ENCODE measurements at places on chromosomes 3 and 15.

GRCh38 chr15:100785181-100786138 lies 94.2 kb upstream of the ALDH1A3 start:
- DNase-seq: no peak

DNA sequence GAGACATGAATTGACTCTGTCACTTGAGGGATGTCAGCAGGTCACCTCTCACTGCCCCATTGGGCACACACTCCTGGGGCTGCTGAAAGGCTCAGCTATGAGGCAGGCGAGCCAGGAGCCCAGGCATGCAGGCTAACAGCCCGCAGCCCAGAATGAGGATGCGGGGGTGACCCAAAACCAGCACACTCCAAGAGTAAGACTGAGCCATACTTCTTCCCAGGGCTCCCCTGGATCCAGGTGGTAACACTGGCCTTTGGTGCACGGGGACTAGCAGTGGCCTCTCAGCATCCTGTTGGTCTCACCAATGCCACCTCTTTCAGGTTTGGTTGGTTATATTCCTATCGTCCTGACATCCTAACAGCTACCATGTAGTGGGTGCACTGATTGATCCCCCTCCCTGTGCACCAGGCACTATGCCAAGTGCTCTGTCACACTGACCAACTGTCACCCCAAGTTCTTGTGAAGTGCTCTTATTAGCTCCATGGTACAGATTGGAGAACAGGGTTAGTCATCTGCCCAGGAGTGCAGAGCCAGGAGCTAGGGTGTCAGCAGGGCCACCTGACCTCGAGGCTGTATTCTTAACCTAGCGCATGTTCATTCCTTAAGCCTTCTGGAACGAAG lies 24.8 kb upstream of the SPTBN5 start:
- DNase-seq: no peak

DNA sequence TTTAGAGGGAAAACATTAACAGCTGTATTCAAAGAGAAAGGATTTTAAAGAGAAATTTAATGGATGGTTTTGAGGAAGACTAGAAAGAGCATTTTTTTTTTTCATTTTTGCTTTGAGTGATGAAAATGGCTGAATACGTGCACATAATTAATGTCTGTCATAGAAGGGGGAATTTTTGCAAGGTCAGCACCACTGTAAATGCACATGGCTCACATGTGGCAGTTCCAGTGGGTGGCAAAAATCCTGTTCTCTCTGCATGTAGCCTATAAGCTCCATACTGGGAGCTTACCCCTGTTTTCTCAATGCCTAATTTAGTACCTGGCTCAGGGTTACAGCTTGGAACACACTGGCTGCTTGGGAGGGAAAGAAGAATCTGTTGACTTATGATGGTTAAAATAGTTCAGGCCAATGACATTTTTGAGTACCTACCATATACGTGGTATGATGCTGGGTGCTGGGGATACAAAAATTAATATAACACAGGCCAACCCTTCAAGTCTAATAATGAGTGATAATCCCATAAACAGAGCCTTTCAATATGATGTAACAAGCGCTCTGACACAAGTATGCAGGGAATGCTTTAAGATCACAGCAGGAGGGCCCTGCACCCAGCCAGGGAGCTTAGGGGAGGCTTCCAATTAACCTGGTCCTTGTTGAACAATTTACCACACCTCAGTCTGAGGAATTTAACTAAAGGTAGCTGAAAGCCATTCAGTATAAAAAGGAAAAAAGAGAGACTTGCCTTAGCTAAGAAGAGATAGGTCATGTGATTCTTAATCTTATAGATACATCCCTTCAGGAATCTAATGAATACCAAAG lies 33.0 kb downstream of the HSPBAP1 start:
- DNase-seq: no peak

DNA sequence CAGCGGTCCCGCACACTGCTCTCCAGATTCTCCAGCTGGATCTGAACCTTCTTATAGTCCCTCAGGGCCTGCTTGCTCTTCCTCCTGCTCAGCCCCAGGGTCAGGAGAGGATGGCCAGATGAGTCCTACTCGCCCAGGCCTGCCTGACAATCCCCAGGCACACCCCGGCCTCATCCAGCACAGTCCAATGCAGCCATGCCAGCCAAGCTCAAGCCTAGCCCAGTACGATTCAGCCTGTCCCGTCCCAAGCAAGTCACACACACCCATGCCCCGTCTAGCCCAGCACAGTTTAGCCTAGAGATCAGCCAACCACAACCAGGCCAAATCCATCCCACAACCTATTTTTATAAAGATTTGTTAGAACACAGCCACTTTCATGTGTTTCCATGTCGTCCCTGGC lies 16.8 kb downstream of the PLXNB1 start:
- no peak for DNase-seq

- DNase-seq: no peak
Measured at GRCh38 chr3:187969581-187969950, 184.4 kb upstream of the LPP start.

GRCh38 chr3:39315420-39315819 lies 14.1 kb upstream of the CCR8 start:
- DNase-seq: no peak

- DNase-seq: no peak
Measured at GRCh38 chr3:195823280-195823679, 11.6 kb upstream of the MUC4 start.

DNA sequence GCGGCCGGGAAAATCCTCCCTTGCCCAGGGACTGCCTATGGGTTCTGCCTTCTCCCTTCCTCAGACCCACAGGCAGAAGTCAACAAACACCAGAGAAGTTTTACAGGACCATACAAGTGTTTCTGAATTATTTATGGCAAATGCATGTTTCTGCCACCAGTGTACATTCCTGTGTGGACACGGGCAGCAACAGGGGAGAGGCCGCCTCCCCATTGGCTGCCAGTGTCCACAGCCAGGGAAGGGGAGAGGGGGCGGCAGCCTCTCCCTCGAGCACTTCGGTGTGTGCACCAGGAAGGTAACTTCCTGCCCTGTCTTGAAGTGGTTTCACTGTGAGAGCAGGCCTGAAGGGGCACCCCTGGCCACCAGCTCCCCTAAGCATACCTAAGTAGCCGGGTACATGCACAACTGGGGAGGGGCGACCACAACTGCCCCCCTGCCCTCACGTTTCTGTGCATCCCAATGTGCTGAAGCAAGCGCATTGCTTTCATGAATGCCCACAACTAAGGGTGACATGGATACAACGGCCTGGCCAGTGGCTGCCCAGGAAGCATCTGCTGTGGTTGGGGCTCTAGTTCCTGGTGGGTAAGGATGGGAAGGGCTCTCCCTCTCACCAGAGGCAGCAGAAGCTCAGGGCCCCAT lies 14.8 kb upstream of the SHISA5 start:
- no peak for DNase-seq

- DNase-seq: no peak
Measured at GRCh38 chr3:83971666-83972065, 987.1 kb upstream of the CADM2 start.

GRCh38 chr15:87623832-87624231 lies 632.7 kb downstream of the NTRK3 start:
- DNase-seq: no peak

DNA sequence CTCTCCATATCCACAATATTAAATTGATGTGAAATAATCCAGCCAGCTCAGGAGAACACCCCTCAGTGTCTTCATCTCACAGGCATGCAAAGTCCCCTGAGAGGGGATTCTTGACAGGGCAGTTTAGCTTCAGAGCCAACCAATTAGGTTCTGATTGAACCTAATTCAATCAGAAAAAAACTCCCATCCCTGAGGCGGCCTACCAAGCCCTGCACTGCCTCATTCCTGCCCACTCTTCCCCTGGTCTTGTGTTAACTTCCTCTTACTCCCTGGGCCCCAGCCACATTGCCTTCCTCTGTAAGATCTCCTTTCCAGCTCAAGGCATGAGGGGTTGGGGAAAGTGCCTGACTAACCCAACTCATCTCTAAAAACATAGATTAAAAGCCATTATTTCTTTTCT lies 46.1 kb downstream of the FRMD4B start:
- no peak for DNase-seq

- DNase-seq: no peak
Measured at GRCh38 chr15:34854232-34854631, 58.9 kb upstream of the ACTC1 start.

All from stimulated activated CD8-positive, alpha-beta memory T cell treated with anti-CD3 and anti-CD28 coated beads, Interleukin-15, amount 100 ng/mL, for 24 hours (primary cell).